ENCODE measurements at places on chromosomes 7 and 10.

DNA sequence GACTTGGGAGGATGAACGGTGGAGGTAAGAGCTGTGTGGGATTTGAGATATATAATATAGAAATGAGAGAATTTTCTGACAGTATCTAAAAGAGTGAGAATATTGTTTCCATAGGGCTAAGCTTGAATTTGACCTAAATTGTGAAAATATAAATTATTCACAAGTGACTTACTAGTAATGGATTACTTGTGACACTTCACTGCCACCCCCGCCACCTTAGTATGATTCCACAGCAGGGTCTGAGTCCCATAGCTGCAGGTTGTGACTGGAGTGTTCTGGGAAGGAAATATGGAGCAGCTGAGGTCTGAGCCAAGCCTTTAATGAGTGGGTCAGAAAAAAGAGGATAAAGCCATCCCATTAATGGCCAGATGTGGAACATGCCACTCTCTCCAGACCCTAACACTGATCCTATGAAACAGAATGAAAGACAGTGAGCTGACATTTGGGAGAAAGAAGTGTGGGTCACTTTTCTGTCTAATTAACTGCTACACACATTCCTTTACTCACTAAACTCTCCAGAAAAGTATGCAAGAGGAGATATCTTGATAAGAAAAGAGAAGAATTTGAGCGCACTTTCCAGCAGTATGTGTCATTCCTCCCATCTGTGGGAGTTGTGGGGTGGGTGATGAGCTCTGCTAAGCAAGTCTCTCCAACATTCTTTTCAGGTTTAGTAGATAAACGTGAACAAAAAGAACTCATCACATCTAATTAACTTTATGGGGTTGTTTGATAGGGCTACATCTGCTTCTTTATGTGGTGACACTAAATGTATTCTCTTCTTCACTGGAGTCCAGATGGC is 1193.4 kb downstream of the SORCS3 start:
- no peak for DNase-seq

- no peak for DNase-seq
Measured at GRCh38 chr10:1576467-1577372, 160.6 kb downstream of the ADARB2 start.

GRCh38 chr7:84637568-84638338 is 443.2 kb upstream of the SEMA3A start:
- peak; percentile 79 for DNase-seq

GRCh38 chr10:131532745-131533341 is 221.3 kb upstream of the TCERG1L start:
- DNase-seq = no peak

GRCh38 chr10:4111643-4112042 is 326.6 kb upstream of the KLF6 start:
- no peak for DNase-seq

DNA sequence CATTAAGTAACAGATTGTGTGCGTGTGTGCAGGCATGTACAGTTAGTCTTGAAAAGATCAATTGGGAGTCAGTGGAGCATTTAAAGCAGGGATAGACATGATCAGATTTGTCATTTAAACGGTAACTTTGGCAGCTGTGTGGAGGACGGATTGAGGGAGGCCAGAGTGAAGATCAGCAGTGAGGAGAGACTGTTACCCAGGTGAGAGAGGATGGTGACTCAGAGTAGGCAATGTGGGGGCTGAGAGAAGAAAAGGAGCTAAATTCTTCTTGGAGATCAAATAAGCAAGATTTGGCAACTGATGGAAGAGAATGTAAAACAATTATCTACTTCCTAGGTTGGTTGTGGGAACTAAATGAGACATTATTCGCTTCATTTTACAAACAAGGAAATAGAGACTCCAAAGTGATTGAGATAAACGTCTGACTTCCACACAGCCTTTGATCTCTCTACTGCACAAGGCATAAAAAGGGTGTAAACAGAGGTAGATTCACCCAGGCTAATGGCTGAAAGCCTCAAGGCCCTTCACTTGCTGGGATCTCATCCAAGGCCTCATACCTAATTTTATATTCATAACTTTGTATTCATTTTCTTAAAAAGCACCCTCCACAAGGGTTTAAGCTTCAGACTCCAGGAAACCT is 665.1 kb upstream of the GALNT17 start:
- DNase-seq = no peak

GRCh38 chr10:61890881-61891409 is 10.6 kb upstream of the ARID5B start:
- no peak for DNase-seq

GRCh38 chr10:60978287-60979115 is 34.5 kb upstream of the RHOBTB1 start:
- no peak for DNase-seq

- DNase-seq = no peak
Measured at GRCh38 chr10:48802611-48803071, 118.0 kb downstream of the WDFY4 start.

- no peak for DNase-seq
Measured at GRCh38 chr7:15219758-15220157, 317.2 kb upstream of the DGKB start.

- DNase-seq = peak; percentile 52
Measured at GRCh38 chr10:4721999-4722753, 103.8 kb upstream of the AKR1E2 start.

- DNase-seq = no peak
Measured at GRCh38 chr7:158880973-158881372, 24.6 kb downstream of the DYNC2I1 start.

- DNase-seq = no peak
Measured at GRCh38 chr7:69208276-69208675, 390.0 kb upstream of the AUTS2 start.
